Activated naive CD4-positive, alpha-beta T cell treated with anti-CD3 and anti-CD28 coated beads, Interleukin-2, amount 10 ng/mL, durations not matched to agents 7 days and 5 days (primary cell): ENCODE measurements at places on chromosomes 5 and 9.

DNA sequence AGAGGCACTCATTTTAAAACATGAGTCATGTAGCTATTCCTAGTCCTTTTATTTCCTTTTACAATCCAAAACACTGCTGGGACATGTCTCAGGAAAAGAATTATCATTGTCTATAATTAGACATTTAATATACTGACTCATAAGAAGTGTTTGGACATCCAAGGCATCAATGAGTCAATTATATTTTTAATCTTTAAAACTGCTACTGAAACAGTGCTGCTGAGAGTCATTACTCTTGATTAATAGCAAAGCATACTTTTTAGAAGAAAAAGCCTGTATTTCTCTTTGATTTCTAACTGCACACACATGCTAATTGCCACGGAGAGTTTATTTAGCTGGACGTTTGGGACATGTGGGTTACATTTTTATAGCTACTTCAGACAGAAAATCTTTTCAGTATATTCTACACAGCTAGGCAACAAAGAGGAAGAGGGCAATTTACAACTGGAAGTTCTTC, 1249.0 kb upstream of the CDH18 start:
- no peak for DNase-seq

GRCh38 chr5:107542428-107542827, 128.3 kb downstream of the EFNA5 start:
- no peak for DNase-seq

- DNase-seq, result no peak
Measured at GRCh38 chr5:55850839-55851674, at the start of gene IL31RA. IL31RA (plus strand) TSS chr5:55851357; CDS start chr5:55851571, 214 bp downstream.

DNA sequence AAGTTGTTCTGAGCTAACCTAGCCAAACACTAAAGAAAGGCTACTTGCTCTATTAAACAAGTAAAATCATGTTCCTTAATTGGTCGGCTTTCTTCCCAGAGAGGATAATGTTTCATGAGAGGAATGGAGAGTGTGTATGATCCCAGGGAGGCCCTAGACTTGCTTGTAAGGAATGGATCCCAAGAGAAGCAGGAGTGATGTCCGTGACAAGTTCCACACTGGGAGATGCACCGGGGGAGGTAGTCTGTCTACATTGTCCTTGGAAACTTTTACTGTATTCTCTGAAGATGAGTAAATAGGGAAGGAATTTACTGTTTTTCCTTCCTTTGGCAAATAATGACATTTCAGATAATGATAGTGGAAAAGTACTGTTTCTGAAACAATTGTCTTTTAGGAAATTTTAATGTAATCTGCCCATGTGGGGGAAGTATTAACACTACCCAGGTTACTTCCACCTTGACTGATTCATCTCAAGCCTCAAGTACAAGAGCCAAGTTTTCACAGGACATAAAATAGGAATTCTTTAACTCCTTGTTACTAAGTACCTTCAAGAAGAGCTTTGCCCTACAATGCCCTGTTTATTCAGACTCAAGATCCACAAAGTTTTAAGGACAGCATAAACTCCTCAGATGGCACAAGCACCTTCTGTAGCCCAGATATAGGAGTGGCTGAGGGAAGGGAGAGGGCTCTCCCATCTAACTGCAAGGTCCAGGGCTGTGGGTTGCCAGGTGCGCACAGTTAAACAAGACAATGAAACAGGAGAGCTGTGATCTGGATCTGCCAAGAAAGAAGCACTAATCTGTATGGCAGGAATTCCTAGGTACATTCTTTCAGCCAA, 152.1 kb downstream of the GNA14 start:
- DNase-seq, result no peak

- DNase-seq, result no peak
Measured at GRCh38 chr5:127839496-127840197, 136.5 kb downstream of the CCDC192 start.

- DNase-seq, result no peak
Measured at GRCh38 chr5:76022611-76023010, 60.6 kb upstream of the SV2C start.

DNA sequence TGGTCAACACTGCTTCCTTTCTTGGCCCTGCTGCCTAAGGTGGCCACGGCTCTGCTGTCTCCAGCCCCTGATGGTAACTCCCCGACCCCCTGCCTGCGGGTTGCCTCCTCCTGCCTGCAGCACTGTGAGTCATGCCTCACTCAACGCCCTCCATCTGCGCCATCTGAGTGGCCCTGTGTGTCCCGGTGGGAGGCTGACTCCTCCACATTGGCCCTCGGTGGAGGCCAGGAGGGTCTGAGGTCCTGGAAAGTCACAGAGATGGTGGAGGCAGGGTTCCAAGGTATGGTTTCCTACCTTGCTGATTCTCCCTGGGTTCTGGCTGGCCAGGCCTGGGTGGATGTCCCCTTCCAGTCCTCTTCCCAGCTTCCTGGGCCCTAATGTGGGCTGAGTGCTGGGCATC, 64.5 kb upstream of the ADAMTS2 start:
- no peak for DNase-seq

DNA sequence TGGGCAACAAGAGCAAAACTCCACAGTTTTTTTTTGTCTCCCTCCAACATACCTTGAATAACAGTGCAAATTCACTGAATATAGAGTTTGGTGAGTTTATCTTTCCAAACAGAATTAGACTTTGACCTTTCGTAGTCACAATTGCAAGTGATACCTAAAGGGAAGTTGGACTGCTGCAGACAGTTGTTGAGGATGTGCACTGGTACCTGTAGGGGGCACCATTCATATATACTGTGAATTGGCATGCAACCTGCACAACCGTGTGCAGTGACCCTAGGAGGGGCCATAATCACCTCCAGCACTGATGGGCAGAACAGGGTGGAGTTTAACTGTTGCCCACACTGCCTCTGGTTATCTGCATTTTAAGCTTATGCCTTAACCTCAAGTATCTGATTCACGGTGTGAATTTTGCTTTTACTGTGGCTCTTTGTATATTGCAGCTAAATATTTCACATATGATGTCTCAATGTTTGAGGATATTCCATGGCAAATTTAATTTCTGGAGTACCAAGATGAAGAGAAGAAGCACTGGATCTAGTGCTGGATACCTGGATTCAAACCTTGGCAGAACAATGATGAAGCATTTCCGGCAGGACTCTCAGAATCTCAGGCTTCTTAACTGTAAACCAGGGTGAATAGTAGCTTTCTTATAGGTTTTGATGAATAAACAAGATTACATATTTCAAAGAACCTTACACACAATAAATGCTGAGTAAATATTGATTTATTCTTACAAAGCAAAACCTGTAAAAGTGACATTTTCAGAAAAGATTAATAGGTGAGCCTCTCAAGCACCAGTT, 144.3 kb downstream of the ACTBL2 start:
- DNase-seq, result peak; percentile 29

- no peak for DNase-seq
Measured at GRCh38 chr9:120545701-120546550, 34.0 kb downstream of the CDK5RAP2 start.

GRCh38 chr5:42894057-42894456, 82.4 kb upstream of the SELENOP start:
- no peak for DNase-seq

DNA sequence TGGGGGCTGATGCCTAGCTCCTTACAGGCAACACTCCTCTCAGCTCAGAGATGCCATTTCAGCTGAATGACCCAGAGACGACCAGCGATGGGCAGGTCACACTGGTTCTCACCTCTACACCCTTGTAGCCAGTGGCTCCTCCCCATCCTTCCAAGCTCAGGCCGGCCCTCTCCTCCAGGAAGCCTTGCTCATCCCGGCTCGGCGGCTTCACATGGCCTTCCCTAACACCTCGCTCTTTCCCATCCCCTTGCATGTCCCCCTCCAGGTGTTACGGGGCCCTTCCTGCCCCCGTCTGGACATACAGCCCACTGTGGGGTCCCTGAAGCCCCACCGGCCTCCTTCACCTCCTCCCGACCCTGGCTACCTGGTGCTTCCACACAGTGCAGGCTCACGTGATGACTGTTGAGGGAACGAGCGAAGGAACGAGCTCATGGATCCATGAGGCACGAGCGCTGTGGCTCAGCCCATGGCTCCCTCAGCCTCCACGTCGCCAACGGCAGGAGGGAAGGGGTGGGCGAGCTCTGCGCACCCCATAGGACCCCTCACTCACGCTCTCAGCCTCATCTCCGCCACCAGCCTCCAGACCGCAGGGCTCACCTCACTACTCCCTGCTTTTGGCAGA, 45.7 kb downstream of the SARDH start:
- no peak for DNase-seq

- peak; percentile 16 for DNase-seq
Measured at GRCh38 chr5:132009706-132010405, 1.6 kb downstream of the ACSL6 start.

DNA sequence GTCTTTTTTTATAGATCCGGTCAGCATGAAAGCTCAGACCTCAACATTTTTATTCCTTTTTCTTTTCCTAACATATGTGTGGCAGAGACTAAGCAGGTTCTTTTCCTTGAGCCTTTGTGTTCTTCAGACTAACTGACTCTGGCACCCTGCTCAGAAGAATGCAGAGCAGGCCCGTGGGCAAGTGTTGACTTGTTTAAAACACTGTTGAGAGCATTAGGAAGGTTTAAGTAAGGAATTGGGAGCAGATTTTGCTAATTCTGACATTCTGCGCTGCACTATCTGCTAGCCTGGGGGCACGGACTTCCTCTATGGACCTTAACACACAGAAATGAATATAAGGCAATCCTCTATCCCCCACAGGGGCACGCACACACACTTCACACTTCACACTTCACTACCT, 182.5 kb upstream of the PIK3R1 start:
- DNase-seq, result no peak

GRCh38 chr9:14245901-14246525, 67.9 kb downstream of the NFIB start:
- DNase-seq, result no peak

DNA sequence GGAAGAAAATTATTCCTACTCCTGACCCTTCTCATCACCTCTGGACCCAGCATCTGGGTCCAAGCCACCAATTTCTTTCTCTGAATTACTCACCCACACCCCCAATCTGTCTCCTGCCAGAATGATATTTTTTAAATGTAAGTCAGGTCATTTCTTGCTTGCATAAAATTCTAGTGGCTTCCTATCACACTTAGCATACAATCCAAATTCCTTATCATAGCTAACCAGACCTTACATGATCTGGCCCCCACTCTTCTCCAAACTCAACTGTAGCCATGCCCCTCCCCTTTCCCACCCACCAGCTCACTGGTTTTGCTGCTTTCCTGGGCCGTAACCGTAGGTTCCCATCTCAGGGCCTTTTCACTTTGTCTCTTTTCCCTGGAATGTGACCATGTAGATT, 15.2 kb downstream of the HTR4 start:
- no peak for DNase-seq

DNA sequence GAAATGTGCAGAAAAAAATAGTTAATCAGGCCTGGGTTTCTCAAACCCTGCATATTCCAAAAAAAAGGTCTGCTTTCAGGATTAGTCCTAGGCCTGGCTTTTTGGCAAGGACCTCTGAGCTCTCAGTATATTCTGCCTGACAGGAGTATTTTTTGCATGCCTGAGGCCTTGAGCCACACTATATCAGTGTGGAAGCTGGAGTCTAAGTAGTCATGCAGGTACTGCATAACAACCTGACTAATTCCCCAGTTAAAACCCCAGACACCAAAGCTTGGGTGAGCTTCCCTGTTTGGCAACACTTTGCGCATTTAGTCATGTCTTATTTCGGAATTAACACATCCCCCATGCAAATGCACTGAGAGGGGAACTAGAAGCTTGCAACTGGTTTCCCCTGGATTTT, 359.5 kb downstream of the CETN3 start:
- DNase-seq, result no peak

GRCh38 chr5:172903790-172904189, 55.4 kb upstream of the RPL26L1 start:
- no peak for DNase-seq

GRCh38 chr5:131786900-131787692, 9.7 kb downstream of the FNIP1 start:
- no peak for DNase-seq

DNA sequence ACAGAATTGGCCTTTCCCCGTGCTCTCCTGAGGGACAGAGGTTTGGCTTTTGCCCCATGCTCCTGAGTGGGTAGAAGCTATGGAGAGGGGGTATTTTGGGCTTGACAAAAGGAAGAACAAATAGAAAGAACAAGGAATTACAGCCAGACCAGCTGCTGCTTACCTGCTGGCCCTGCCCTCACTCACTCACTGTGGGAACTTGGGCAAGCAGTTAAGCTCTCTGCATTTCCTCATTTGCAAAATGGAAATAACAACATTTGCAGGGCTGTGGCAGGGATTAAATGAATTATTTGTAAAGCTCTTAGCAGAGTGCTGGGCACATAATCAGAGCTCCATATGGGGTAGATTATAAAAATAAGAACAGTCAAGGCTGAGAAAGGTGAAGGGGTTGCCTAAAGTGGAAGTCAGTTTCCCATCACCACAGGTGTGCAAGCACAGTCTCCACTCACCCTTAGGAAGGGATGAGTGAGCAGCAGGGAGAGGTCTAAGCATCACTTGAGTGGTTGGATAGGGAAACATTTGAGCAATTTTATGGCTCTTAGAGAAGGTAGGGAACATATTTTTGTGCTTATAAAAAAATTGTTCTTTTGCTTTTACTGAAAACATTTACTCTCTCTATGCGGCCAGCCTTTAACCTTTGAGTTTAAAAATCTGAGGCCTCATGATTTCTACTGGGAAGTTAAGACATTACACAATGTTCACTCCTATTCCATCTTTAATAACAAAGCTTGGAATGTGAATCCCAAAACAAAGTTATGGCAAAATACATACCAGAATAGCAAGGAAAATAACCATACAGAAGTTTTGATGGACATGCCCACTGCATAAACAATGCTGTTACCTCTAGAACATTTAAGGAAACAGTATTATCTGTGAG, 42.8 kb upstream of the LHFPL2 start:
- DNase-seq, result no peak
